CD4-positive, alpha-beta T cell (primary cell): ENCODE measurements at places on chromosomes 1 and 21. TPM values are rescaled to one million over a fixed set of nuclear protein-coding genes. Genes with fewer than 3 reads are reported as not detected.

- H3K27ac ChIP-seq, result no peak overlapping the region
- DNase-seq, result no peak
- H3K27me3 ChIP-seq, result no peaks in the 10 kb centered on the region
- H3K4me3 ChIP-seq, result no peak overlapping the region
These were observed 2.8 kb downstream of the ABCG1 start for GRCh38 chr21:42221581-42222345.

DNA sequence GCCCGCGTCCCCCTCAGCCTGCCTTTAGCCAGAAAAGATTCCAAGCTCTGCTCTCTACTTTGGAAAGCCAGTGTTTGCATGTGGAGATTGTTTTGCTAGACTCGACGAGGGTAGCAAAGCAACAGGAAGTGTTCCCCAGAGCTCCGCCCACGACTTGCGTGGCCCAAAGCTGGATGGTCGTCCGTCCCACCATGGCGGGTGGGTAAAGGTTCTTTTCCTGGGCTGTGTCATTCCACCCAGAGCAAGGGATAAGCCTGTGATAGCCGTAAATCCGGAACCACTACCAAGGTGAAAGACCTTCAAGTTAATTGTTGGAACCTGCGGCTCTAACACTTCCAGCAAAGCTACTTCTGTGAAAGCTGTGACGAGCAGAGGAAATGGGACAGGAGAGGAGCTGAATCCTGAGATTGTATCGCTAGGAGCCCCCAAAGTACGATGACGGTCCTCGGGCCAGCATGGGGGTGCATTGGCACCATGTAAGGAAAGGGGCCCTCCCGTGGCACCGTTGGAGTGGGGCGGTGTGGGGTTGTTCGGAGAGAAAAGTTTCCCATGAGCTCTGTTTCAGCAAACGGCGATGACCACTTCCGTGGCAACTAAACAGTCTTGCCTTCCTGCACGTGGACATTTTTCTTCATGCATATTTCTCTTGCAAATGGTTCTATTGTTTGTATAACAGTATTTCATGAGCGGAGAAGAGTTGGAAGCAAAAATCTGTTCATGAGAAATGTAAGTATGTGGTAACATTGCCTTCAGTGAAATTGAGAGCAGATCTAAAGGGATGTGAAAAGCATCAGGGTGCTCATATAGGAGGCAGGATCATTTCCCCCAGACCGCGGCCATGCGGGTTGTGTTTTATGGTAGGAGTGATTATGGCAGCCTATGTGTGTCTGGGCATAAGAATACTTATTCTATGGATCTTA is 8.4 kb downstream of the MX2 start:
- peak overlapping the region; percentile 61 for H3K4me3 ChIP-seq
- peaks cover 72% of the 10 kb centered on the region for H3K4me1 ChIP-seq
- H3K27ac ChIP-seq, result peak overlapping the region; percentile 81
- H3K36me3 ChIP-seq, result peaks cover 55% of the 10 kb centered on the region

The SYDE2 gene
- total RNA-seq, result 6.9 TPM

GRCh38 chr21:29805105-29805504 is 134.7 kb downstream of the GRIK1 start:
- no peak overlapping the region for H3K27ac ChIP-seq
- H3K36me3 ChIP-seq, result no peaks in the 10 kb centered on the region
- H3K27me3 ChIP-seq, result no peaks in the 10 kb centered on the region

The ADAMTS5 gene
- total RNA-seq, result not detected

The SLC35F3 gene
- 0.08 TPM for total RNA-seq

The E2F2 gene
- total RNA-seq, result 0.50 TPM

The IFI44L gene
- total RNA-seq, result 23.9 TPM

DNA sequence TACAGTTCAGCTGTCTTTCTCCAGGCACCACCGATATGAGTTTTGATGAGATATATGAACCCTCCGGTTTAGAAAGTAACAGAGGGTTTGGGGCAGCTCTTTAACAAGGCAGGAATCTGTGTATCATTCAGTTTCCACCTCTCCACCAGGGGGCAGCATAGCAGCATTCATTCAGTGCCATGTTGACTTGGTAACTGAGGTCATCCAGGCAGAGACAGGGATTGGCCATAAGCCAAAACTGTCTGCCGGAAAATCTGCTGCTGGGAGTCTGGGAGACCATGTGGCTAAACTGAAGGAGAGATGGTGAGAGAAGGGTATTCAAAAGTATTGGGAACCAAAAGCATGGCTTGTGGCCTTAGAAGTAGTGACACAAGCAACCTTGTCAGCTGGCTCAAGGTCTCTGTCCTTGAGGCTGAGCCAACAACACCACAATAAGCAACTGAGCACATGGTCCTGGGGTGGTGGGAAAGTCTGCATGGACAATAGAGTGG is 98.5 kb downstream of the LMX1A start:
- no peak overlapping the region for H3K4me3 ChIP-seq
- H3K27me3 ChIP-seq, result peaks cover 2% of the 10 kb centered on the region
- no peaks in the 10 kb centered on the region for H3K36me3 ChIP-seq
- no peak overlapping the region for H3K27ac ChIP-seq
- no peak for DNase-seq

- no peak overlapping the region for H3K27ac ChIP-seq
- no peak overlapping the region for H3K4me3 ChIP-seq
- H3K27me3 ChIP-seq, result no peaks in the 10 kb centered on the region
- no peaks in the 10 kb centered on the region for H3K36me3 ChIP-seq
- no peak for DNase-seq
These were observed 43.4 kb upstream of the MRPS6 start for GRCh38 chr21:34029743-34030528.

The NTNG1 gene
- total RNA-seq, result not detected

- peak overlapping the region; percentile 40 for H3K4me3 ChIP-seq
- H3K36me3 ChIP-seq, result no peaks in the 10 kb centered on the region
- no peak overlapping the region for H3K27ac ChIP-seq
- peaks cover 19% of the 10 kb centered on the region for H3K4me1 ChIP-seq
- DNase-seq, result no peak
- peaks cover 53% of the 10 kb centered on the region for H3K27me3 ChIP-seq
These were observed 1.6 kb downstream of the C1orf21 start for GRCh38 chr1:184388319-184388889.

The HRNR gene
- total RNA-seq, result not detected

The SPRR2B gene
- not detected for total RNA-seq

DNA sequence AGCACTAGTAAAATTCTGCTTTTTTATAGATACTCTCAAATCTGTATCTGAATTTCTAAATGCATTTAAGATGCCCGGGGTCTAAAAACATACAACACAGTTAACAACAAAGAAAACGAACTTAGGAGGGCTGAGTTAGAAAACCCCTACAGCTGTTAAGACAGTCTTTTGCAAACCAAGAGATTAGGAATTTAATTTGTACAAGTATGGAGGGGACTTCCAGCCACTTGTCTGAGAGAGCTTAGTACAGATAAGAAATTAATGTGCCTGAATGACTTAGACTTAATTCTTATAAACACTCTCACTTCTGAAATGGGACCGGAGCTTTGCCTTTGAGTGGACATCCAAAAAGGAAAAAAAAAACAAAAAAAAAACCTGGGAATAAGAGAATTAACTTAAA is 61.6 kb downstream of the SMYD3 start:
- H3K36me3 ChIP-seq, result no peaks in the 10 kb centered on the region
- no peak overlapping the region for H3K27ac ChIP-seq
